Amniotic stem cell (primary cell): ENCODE measurements at places on chromosomes 11 and 22.

DNA sequence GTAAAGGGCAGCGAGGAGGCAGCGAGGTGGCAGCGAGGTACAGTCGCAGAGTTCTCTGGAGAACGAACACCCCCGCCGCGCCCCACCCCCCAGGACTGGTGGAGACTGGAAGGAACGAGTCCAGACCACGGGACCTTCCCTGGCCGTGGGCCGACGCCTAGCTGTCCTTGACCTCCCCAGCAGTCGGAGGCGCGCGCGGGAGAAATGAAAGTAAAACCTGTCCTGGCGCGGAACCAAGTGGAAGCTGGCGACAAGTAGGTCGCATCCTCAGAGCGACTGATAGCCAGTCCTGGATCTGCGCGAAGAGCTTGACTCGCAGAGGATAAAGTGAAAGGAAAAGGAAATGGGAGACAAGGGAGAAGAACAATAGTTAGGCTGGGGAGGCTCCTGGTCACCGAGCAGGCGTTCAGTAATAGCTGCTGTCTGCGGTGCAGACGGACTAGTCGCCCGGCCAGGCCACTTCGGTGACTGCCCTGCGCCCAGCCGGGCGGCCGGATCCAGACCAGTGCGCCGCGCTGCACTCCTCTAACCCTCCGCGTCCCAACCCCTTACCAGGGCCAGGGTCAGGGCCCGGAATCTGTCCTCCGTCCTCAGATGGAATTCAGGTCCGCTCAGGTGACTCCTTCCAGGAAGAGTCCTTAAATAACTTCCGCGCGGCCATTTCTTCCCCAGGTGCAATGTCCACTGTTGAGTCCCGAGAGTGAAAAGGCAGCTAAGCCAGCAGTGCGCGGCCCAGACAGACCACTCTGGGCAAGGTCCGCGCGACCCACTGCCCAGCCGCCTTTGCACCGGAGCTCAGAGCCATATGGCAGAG lies 1.9 kb upstream of the ADM start:
- no peak for DNase-seq

GRCh38 chr22:46239261-46240048 lies 10.6 kb downstream of the CDPF1 start:
- DNase-seq, result no peak

DNA sequence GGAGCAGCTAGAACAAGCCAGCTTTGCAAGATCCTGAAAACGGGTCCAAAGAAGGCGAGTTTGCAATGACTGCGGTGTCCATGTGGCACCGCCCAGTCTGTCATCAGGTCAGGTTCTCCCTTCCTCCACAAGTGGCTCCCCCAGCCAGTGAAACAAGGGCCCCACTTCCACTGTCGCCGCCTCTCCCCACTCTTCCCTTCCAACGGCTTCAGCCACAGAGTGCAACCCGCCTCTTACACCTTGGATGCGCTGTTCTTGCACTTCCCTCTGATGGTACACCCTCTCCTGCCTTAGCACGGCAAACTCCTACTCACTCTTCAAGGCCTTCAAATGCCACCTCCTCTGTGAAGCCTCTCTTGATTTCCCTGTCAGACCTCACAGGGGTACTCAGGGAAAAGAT lies 10.8 kb upstream of the TCF20 start:
- no peak for DNase-seq

GRCh38 chr11:92557879-92558278 lies 333.3 kb downstream of the FAT3 start:
- no peak for DNase-seq

- DNase-seq, result no peak
These were observed 31.1 kb upstream of the SYT9 start for GRCh38 chr11:7220636-7221035.

- DNase-seq, result no peak
These were observed 23.8 kb downstream of the LRRC10B start for GRCh38 chr11:61532134-61533038.

- DNase-seq, result no peak
These were observed 49.2 kb downstream of the DBX1 start for GRCh38 chr11:20110908-20111669.

- no peak for DNase-seq
These were observed 26.1 kb downstream of the UBE2L3 start for GRCh38 chr22:21593406-21594232.
